Activated CD8-positive, alpha-beta memory T cell treated with anti-CD3 and anti-CD28 coated beads for 4 hours (primary cell): ENCODE measurements at places on chromosomes 6 and 20.

- no peak for DNase-seq
These were observed 444.2 kb upstream of the JAG1 start for GRCh38 chr20:11117808-11118528.

DNA sequence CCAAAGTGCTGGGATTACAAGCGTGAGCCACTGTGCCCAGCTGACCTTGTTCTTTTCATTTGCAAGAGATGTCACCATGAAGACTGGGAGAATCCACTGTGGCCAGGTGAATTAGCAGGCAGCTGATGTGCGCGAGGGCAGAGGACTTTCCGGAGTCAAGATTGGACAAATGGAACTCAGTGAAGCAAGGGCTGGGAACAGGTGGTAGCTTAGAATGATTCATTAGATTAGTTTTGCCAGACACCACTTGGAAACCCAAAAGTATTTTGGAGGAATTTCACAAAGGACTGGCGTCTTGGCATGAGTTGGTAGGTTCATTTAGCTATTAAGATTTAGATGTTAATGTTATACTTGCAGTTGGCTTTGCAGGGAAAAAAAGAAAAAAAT lies 4.7 kb upstream of the AKAP7 start:
- DNase-seq: no peak

GRCh38 chr6:149077208-149077607 lies 240.3 kb upstream of the TAB2 start:
- no peak for DNase-seq

DNA sequence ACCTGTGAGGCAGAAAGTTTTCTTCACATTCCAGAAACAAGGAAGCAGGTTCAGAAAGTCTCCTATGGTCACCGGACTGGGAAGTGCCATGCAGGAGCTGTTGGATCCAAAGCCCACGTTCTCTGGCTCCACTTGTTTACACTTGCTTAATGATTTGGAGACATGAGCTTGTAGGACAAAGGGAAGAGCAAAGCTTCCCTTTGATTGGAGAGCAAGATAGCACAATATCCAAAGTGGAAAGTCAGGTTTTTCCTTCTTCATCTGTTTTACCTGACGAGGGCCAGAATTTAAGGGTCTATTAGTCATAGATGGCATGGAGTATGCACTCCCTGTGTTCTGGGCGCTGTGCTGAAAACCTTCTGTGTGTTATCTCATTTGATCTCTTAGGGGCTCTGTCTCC lies 81.2 kb downstream of the PDE7B start:
- DNase-seq: no peak

GRCh38 chr6:134196568-134197193 lies 121.2 kb downstream of the SGK1 start:
- DNase-seq: no peak

- DNase-seq: no peak
These were observed 560 bp downstream of the YTHDF1 start for GRCh38 chr20:63215101-63216040.

DNA sequence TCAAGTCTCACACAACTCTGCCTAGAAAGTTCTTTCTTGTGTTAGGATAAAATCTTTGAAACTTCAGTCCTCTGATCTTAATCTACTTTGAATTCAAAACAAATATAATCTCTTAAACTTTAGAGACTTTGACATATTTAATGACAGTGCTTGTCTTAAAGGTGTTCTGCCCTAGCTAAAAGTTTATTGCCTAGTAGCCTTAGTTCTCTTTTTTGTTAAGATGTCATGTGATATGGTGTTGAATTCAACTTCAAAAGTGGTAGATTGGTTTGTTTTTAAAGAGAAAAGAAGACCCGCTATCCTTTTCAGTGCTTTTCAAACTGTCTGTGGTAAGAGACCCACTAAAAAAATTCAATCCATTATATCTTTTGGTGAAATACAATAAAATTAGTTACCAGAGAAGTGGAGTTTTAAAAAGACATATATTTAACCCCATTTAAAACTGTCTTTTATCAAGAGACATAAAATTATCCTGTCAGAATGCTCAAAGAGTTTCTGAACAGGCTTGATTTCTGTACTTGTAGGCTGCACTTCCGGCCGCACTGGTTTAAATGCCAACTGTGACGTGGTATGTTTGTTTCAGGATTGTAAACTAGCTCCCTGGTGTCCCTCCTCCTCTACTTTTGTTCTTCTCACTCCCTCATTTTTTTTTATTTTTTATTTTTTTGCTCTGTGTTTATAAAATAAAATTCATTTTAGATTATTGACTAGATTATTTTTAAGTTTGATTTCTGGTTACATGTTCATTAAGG lies 76.5 kb downstream of the QKI start:
- DNase-seq: no peak

DNA sequence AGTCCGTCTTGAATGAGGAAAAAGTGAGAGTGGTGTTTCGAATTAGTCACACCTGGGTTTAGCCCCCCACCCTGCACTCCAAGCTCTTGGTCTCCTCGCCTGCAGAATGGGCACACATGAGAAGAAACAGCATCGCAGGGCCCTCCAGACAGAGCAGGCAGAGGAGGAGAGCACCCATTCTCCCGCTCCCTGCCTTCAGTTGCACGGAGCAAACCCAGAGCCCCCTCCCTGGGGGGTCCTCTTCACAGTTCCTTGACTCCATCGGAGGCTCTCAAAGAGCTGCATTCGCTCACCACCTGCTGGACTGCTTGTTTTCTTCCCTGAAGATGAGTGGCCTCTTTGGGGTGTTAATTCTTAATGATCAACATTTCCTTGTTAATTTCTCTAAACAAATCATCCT lies 5.1 kb downstream of the CST7 start:
- DNase-seq: no peak

DNA sequence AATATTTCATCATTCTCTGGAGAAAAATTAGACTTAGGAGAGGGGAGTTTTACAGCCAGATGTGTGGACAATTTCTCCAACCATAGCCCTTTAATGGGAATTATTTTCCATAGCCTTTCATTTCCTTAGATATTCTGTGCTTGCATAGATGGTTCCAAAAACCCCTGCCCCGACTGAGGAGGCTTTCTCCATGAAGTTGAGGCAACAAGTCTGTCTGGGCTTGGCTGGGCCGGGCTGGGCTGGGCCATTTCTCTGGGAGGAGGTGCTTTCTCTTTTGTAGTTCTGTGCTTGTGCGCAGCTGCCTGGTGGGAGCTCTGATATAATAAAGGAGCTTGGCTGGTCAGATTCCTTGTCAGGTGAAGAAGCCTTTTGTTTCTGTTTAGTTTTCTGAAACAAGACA lies 71.4 kb downstream of the SOBP start:
- DNase-seq: no peak

DNA sequence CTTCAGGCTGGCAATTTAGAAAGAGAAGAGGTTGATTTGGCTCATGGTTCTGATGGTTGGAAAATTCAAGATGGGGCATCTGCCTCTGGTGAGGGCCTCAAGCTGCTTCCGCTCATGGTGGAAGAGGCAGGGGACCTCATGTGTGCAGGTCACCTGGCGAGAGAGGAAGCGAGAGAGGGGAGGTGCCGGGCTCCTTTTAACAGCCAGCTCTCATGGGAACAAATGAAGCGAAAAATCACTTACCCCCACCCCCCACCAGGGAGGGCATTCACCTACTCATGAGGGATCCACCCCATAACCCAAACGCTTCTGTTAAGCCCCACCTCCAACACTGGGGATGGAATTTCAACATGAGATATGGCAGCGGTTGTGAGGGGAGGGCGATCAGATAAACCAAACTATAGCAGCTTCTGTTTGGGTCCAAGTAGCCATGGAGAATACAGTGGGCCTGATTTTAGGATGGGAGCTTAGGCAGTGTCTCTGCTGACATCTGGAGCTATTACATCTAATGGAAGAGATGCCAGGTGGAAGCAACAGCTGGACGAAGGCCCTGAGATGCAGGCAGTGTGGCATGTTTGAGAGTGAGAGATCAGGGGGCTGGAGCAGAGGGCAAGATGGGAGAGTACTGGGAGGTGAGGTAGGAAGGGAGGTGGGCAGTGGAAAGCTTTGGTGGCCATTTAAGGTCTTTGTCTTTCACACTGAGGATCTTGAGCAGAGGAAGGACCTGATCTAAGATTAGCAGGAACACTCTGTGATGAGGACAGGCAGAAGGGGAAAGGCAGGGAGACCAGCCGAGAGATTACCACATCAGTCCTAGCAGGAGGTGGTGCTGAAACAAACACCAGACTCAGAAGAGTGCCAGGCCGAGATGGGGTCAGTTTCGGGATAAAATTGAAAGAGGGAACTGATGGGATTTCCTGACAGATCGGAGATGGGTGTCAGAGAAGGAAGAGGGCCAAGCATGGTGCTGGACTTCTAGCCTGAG lies 161.8 kb downstream of the NFATC2 start:
- no peak for DNase-seq

DNA sequence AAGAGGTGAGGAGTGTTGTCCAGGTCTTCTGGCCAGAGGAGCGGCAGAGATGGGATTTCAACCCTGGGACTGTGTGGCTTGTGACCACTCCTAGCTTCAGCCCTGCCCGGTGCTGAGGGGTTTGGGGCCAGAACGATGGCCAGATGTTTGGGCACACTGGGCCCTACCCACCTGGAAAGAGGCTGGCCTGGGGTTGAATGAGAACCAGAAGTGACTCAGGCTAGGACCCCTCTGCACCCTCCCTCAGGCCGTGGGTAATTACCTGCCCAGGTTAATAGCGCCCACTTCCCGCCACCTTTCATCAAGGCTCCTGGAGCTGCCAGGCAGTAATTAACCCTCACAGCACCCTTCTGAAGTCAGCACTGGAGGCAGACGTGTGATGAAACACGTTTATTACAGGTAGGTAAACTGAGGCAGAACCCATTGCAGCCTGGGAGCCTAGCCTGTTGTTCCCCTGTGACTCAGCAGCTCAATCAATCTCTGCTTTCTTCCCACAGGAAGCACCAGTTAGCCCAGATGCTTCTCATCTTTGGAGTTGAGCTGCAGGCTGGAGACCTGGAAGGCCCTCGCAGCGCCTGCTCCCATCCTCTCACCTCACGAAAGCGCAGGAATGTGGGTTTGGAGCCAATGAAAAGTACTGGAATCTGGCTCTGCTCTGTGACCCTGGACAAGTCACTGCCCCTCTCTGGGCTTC lies 120.8 kb downstream of the CEBPB start:
- DNase-seq: no peak

GRCh38 chr20:50520222-50520880 lies 10.2 kb downstream of the PTPN1 start:
- DNase-seq: no peak

GRCh38 chr6:16854986-16855385 lies 93.7 kb upstream of the ATXN1 start:
- DNase-seq: no peak

DNA sequence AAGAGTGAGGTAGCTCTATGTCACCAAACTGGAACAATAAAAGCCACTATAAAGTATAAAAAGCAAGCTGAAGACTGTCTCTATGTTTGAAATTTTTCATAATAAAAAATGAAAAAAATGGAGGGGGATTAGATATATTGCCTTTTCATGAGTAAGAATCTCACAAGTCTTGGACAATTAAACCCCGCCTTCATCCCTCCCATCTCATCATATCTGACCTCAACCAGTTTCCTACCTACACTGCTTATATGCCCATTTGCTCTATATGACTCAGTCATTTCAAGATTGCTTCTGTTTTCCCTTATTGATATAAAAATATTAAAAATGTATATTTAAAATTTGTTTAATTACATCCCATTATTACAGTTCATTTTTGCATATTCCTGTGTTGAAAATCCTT lies 2.9 kb upstream of the TRIM39 start:
- DNase-seq: no peak

GRCh38 chr6:63615590-63615989 lies 20.0 kb upstream of the PHF3 start:
- DNase-seq: no peak

DNA sequence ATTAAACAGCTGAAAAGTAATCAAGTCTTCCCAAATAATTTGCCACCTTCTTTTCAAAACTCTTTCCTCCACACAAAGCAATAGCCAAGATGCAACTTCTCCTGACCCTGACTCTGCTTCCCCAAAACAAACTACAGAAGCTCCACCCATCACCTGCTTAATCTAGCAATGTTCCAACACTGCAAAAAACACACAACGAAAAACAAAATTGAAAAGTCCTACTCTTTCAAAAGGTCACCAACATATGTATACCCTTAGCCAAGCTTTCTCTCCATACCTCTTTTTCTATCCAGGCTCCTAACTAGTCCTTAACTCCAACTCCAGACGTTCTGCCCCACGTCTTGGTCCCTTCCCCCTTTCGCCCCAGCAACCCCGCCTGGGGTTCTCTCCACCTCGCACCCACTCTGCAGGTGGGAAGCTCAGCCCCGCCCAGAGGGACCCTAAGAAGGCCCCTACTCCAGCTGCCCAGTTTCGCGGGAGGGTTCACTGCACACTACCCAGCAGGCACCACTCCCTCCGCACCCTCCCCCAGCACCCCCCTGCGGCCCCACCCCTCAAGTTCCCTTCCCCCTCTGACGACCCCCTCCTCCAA lies 717 bp downstream of the CSNK2A1 start:
- DNase-seq: no peak

- no peak for DNase-seq
These were observed 31.3 kb downstream of the AKIRIN2 start for GRCh38 chr6:87670707-87671106.

DNA sequence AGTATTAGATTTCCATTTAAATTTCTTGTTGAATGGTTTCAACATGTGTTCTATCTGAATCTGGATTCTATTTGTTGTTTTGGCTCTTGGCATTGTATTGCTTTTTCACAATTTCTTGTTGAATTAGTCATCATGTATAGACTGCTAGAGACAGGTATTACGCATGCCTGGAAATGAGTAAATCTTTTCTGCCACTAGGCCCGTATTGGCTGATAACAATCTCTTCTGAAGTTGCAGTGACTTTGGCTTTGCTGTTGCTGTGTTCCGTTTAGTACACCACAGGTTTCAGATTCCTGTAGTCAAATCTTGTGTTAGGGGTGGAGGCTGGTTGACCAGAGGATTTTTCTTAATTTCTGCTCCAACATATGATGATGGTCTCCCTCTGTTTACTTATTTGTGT lies 1339.4 kb downstream of the GRIK2 start:
- no peak for DNase-seq

DNA sequence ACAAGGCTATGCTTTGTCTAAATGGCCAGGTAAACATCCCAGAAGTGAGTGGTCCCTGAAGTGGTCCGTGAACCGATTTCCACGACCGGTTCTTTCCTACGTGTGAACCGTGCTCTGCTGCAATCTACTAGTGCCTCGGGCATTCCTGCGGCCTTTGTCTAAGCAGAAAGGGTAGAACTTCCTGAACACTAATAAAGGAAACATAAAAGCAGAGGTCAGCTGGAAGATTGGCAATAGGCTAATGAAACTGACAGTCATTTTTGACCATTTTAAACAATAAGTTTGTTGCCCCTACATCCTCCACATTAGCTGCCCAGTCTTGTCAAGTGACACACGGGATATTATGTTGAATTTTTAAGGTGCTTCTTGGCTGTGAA lies 410.0 kb downstream of the PLCB1 start:
- no peak for DNase-seq

DNA sequence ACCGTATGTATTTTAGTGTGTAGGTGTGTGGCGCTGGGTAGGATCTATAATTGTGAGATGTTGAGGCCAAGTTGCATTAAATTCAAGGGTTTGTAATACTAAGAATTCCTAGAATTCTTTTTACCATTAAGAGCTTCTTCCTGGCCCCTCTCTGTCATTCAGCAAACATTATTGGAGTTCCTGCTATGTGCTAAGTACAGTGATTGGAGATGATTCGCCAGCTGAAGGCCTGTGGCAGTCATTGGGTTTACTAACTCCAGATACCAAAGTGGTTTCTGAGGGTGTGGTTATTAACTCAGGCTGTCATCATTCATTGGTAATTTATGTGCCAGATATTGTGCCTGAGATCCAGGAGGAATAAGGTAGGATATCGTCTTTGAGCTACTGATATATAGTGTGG lies 167.1 kb downstream of the LAMA2 start:
- no peak for DNase-seq

- no peak for DNase-seq
These were observed 92.4 kb downstream of the COL12A1 start for GRCh38 chr6:75113446-75113845.

GRCh38 chr6:20833881-20834515 lies 299.7 kb downstream of the CDKAL1 start:
- DNase-seq: no peak
